D341Med (cell line): ENCODE measurements at places on chromosomes 3 and 15.
A peak's percentile ranks its signal among the peaks of the same experiment; 100 is the strongest.

DNA sequence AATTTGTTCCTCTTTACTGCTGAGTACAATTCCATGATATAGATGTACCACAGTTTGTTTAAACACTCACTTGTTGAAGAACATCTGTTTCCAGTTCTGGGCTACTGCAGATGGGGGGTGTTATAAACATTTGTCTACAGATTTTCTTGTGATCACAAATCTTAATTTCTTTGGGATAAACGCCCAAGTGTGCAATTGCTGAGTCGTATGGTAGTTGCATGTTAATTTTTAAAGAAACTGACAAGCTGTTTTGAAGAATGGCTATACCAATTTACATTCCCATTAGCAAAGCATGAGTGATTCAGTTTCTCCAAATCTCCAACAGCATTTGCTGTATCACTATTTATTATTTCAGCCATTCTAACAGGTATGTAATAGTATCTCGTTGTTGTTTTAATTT, 242.0 kb upstream of the MRPL3 start:
- no peak for DNase-seq

GRCh38 chr15:36965570-36966342, 134.6 kb downstream of the MEIS2 start:
- DNase-seq, result no peak

- no peak for DNase-seq
Measured at GRCh38 chr15:89384176-89384604, 49.6 kb upstream of the POLG start.

DNA sequence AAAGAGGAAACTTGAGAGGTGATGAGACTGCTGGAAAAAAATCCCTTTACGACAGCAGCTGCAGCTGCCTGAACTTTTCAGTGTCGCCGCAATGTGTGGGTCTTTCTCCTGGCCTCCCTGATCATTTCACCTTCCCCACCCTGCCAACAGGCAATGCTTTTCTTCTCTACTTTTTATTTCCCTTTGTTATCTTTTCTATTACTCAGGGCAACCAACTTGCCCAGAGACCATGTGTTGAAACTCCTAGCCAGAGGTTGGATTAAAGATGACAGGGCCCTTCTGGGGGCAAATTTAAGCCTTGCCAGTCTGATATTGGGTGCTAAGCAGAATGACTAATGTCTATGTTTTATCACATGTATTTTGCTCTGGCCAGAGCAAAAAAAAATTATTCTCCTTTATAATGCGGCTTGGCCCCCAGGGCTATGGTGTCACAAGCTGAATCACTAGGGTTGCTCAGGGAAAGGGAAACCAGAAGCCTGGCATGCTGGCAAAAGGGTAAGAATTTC, 51.5 kb upstream of the CFAP20DC start:
- DNase-seq, result no peak

- DNase-seq, result no peak
Measured at GRCh38 chr3:18379647-18380046, 45.5 kb downstream of the SATB1 start.

GRCh38 chr3:102529452-102529851, 94.6 kb downstream of the ZPLD1 start:
- peak; percentile 60 for DNase-seq

GRCh38 chr15:84606653-84607120, 5.9 kb downstream of the ZSCAN2 start:
- DNase-seq, result no peak

DNA sequence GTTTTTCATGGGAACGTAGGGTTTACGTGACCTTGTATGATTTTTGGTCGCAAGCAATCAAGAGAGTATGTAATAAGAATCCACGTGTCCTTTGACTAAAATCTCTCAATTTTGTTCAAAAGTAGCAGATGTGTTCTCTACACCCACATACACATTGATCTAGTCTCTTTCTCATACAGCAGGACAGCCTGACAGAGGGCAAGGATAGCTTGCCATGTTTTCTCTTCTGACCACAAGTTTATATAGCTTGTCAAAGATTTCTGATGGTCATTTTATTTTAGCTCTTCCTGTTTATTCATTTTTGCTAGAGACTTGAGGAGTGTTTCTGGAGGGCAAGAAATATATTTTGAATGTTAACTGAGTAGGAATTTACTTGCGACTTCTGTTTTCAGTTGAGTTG, 570.2 kb upstream of the ALCAM start:
- DNase-seq, result no peak

GRCh38 chr15:40330368-40330836, 6.9 kb downstream of the INAFM2 start:
- DNase-seq, result no peak

GRCh38 chr3:122251428-122251827, 68.0 kb downstream of the CASR start:
- no peak for DNase-seq

DNA sequence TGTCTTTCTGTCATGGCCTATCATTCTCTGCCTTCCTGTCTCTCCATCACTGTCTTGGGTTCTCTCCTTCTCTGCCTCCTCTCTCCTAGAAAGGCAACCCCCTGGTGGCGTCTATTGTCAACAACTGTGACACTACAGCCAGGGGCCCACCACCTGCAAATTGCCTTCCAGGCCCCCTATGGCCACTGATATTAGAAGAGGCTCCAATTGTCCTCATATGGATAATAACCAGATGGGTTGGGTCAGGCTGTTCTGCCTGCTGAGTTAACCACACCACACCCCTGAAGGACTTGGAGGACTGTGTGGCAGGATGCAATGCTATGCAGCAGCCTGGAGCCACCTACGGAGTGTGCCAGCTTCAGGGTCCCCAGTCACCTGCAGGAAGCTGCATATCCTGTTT, 665.0 kb downstream of the NTRK3 start:
- no peak for DNase-seq

DNA sequence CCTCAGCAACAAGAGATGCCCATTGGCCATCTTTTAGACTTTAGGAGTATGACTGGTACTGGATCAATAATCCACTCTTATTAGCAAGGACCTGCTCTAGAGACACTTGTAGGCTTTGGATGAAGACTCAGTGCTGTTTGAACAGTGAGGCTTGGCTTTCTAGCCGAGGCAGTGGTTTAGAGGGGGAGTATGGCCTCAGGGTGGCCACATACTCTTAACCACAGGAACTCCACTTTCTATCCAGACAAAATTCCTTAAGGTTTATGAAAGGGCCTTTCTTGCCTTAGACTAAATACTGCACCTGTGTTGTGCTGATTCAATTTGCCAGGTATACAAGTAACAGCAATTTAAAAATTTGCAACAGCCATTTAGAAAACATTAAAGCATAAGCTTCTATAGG, 1046.3 kb downstream of the DIPK2A start:
- DNase-seq, result no peak

DNA sequence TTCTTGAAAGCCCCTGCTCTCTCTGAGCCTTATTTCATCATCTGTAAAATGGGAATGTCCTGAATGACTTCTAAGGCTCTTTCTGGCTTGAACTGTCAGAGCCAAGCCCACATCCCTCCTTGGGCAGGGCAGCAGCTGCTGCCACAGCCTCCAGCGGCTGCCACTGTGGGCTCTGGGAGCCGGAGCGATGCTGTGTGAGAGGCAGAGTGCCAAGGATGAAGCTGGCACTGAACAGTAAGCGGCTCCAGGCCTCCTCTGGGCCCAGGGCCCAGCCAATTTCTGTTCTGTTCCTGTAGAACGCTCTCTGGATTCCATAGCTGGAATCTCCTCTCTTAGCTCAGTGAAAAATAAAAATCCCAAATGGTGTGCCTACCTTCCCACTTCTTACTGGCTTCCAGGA, 4.4 kb downstream of the CPLX3 start:
- no peak for DNase-seq

- DNase-seq, result no peak
Measured at GRCh38 chr15:64909546-64909945, 2.2 kb upstream of the ANKDD1A start.

- no peak for DNase-seq
Measured at GRCh38 chr15:73139744-73140553, 87.7 kb downstream of the NEO1 start.

- DNase-seq, result no peak
Measured at GRCh38 chr3:36282766-36283165, 97.5 kb upstream of the STAC start.

DNA sequence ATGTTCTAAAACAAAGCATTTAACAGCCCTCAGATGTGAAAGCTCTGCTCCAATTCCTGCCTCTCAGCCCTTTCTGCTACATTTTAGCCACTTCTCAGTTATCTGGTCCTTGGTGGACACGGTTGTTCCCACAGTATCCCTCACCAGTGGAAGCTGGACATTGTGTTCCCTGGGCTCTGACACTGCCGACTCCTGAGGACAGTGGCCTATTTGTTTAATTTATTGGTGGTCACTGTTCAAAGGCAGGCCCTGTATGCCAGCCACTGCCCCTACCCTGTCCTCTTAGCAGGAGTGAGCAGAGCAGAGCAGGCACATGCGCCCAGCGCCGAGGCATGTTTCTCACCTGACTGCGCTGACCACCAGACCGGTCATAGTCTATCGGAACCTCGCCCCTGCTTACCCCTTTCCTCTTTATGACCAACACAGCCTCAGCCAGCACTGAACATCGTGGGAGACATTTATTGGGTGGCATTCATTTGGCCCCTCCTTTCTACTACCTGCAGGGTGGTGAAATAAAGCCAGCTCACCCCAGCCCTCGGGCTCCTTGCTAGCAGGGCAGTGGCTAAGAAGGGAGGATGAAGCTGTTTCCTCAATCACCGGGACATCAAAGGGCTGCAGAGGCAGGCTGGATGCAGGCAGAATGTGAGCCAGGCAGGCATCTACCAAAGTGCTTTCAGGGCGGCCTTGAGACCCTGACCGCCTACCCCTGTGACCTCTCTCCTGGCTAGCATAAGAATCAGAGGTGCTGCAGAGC, 54.3 kb upstream of the HACD2 start:
- no peak for DNase-seq

GRCh38 chr3:154182322-154182922, 61.2 kb downstream of the ARHGEF26 start:
- DNase-seq, result no peak

GRCh38 chr3:83193526-83193925, 1432.1 kb upstream of the GBE1 start:
- DNase-seq, result no peak

- no peak for DNase-seq
Measured at GRCh38 chr3:43207628-43208085, 78.7 kb upstream of the SNRK start.

GRCh38 chr3:80023010-80023409, 255.2 kb upstream of the ROBO1 start:
- no peak for DNase-seq

DNA sequence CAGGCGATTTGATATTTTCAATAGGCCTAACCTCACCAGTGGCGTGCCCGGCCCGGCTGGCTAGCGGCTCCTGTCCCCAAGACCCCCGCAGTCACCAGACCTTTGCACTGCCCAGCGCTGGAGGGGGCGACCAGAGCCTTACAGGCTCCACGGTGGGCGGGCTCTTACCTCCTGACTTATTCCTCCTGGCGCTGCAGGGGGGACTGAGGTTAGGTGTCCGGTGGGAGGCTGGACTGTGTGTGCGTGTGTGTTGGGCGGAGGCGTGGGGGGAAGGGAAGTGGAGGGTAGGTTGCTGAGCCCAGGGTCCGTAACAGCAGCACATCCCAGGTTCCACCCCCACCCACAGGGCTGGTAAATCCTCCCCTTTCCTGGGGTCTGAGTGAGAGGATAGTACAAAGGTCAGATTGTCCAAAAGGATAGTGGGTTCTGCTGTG, 27.5 kb upstream of the THRB start:
- DNase-seq, result no peak

DNA sequence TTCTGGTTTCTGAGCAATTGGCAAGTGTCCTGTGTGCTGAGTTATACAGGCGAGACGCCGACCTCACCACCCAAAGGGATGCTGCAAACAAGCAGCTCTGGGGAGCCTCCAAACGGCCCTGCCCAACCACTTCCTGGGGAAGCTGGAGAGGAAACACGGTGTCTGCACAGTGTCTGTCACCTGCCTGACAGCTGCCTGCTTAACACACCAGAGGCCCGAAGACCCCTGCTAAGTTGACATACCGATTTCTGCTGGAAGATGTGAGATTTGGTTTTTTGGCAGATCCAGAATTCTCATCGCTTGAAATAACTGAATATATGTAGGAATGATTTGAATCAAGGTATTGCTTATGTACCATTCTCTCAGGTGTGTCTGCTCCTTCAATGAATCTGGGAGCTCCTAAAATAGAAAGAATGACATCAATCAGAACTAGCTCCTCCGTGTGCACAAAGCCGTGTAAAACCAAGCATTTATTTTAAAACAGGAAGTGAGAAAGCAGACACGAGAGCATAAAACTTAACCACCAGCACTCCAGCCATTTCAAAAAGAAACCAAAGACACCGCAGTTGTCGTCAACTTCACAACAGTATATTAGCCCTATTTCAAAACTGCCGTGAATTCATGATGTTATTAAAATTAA, 27.2 kb downstream of the LRRC2 start:
- DNase-seq, result no peak

- DNase-seq, result no peak
Measured at GRCh38 chr3:4830586-4830914, 148.7 kb upstream of the BHLHE40 start.

DNA sequence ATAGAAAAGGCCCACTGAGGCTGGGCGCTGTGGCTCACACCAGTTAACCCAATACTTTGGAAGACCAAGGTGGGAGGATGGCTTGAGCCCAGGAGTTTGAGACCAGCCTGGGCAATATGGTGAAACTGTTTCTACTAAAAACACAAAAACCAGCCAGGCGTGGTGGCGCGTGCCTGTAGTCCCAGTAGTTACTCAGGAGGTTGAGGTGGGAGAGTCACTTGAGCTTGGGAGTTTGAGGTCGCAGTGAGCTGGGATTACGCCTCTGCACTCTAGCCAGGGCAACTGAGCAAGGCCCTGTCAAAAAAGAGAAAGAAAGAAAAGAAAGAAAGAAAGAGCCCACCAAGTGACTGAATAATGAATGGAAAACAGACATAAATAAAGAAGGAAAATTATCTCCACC, 32.0 kb downstream of the TAMM41 start:
- DNase-seq, result no peak

DNA sequence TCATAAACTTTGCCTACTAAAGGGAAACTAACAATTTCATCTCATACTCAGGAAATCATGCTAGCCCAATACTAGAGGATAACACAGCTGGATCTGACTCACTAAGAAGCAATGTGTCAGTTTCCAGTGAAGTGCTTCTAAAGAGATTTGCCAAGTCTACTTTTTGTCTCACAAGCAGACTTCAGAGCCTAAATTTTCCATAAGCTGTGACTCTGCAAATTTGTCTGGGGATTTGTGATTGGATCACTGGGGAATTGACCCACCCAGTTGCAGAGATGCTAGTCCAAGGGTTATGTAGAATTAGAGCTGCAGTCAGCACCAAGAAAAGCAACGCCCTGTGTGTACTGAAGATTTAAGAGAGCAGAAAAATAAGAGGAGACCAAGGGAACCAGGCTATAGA, 647.1 kb downstream of the NTRK3 start:
- no peak for DNase-seq
